ENCODE measurements at places on chromosomes 12 and 14.

- DNase-seq = no peak
Observed at GRCh38 chr14:101861464-101861863, 100.0 kb downstream of the PPP2R5C start.

DNA sequence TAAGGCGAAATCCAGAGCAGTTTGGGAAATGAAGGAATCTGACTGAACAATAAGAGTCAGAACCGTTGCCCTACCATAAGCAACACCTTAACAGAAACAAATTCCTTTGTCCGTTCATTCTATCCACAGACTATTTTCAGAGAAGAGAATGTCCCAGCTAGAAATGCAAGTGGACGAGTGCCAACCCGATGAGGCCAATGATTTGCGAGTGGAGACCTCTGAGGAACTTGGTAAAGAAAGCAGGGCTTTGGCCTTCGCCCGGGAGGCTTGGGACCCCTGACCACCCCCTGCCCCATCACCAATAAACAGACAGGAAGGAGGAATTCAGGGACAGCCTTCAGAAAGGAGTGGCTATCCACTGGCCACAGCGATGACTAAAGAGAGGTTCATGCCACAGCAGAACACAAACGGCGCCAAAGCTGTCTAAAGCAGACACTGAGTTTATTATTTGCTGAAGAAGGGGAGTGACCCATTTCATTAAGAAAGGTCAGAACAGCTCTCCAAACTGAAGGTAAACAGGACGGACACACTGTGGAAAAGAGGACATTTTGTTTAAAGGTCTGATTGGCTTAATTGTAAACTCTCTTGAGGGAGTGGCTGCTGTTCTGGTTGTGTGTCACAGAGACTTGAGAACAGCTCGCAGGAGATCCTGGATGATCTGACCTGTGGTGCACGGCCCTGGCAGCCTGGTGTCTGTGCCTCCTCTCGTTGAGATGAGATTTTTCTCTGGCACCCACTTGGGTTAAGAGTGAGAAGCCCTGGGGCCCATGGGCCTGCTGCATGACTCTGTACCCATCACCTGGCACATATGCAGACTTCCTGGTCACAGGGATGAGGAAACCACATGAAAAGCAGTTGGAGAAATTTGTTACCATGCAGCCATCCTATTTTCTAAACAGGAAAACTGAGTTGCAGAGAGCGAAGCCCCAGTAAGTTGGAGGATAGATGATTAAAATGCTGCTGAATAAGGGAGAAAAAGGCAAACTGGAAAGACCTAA, 142.0 kb upstream of the PZP start:
- DNase-seq = no peak

DNA sequence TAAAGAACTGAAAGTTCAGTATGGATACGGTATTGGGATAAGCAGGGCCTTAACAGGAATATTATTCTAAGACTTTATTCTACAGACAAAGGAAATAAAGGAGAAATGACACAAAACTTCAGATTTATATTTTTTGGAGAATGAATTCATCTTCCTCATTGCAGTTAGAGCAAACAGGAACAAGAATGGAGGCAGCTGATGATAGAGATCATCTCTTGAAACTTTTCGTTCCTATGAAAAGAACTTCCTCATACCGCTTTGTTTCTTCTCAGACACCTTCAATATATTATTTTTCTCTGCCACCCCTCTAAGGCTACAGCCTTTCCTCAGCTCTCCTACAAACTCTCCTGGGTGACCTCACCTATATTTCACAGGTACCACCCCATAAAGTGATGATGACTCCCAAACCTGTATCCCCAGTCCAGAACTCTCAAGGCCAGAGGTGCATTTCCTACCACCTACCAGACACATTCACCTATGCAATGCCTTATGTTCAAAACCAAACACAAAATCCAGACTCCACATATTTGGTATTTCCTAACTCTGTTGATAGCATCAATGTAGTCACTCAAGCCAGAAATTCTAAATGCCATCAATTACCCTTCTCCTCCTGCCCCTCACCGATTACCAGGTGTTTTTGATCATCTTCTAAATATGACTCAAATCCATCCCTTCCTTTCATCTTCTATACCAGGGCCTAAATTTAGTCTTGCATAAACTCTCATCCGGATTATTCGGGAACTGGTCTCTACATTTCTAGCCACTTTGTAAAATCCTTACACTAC, 7.4 kb downstream of the MAP4K5 start:
- no peak for DNase-seq

- no peak for DNase-seq
Observed at GRCh38 chr12:87612996-87613395, 416.2 kb downstream of the C12orf50 start.

- no peak for DNase-seq
Observed at GRCh38 chr14:99609245-99610170, 5.5 kb upstream of the CCDC85C start.
